Hematopoietic multipotent progenitor cell treated with erythropoietin and hydrocortisone succinate and interleukin-3 and kit ligand, for 6 days (in vitro differentiated cells): ENCODE measurements at places on chromosomes 6 and 20.

GRCh38 chr20:44745598-44746366 is at the start of gene KCNK15:
Gene KCNK15, plus strand, starts transcription at chr20:44745865. Its CDS starts 46 bp downstream, at chr20:44745911.
- DNase-seq, result peak; percentile 35

GRCh38 chr6:144268794-144269349 is 16.3 kb upstream of the UTRN start:
- DNase-seq, result no peak

DNA sequence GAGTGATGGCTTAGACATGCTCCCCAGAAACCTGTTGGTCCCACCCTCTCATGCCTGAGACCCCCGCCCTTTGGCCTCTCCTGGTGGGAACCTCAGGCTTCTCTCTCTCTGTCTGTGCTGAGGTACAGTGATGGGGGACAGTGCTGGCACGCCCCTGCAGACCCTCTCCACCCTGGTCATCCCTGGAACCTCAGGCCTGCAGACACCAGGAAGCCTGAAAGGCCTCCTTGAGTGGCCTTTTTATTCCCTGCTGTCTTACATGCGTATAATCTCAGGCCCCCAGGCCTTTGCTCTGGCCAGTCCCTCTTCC is 78.5 kb upstream of the MAFB start:
- no peak for DNase-seq

DNA sequence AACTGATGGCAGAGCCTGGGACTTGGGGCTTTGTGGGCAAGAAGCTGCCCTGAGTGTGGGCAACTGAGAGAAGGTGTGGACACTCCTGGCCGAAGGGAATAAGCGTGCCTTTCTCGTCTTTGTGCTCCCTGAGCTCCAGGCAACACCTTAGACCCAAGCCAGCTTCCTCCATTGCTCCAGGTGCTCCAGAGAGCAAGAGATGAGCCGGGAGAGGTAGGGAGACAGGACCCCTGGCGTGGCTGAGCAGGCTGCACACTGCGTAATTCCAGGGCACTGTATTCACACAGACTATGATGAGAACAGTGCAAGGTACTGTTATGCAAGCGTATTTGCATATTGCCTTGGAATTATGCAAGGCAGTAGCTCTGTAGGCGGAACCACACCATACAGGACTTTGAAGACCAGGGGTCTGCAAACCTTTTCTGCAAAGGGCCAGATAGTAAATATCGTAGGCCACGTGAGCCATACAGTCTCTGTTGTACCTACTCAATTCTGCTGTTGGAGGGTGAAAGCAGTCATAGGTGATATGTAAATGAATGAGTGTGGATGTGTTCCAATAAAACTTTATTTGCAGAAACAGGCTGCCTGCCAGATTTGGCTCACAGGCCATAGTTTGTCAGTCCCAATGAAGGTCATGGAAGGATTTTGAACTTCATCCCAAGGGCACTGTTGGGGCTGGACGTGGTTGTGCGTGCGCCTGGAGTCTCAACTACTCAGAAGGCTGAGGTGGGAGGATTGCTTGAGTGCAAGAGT is 42.1 kb upstream of the FAM83D start:
- no peak for DNase-seq

GRCh38 chr6:139145661-139146060 is 10.8 kb downstream of the HECA start:
- no peak for DNase-seq

- DNase-seq, result no peak
Observed at GRCh38 chr6:130973521-130974277, 89.3 kb downstream of the EPB41L2 start.
